ENCODE measurements at places on chromosomes 5 and 9. TPM values are rescaled to one million over a fixed set of nuclear protein-coding genes. Genes with fewer than 3 reads are reported as not detected.

Gene RECK
- total RNA-seq: 5.9 TPM

Gene GDNF
- 0.41 TPM for total RNA-seq

DNA sequence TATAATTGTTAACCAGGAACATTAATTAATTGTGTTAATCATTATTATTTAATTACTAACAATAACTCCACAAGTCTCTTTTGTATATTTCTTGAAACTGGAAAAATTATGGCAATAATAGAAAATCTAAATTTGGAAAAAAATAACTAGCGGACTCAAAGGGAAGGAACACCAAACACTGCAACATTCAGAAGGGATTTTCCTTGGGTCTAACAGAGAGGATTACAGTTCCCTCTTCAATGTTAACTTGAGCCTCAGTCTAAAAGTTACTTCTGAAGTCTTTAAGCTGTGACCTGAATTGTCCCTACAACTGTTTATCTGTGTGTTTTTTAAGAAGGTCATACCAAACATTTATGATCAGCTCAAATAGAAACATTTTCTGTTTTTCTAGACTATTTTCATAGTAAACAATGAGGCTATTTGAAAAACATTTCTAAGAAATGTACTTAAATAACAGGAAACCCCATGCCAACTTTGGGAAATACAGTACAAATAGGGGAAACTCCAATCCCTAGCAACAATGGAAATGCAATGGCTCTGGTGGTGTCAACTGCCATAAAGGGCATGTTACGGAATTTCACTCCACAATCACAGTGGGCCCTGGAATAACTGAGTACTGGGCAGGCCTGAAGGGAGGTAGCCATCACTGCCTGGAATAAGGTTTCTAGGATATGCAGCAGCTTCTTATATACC is 61.2 kb downstream of the MCTP1 start:
- no peak for ATAC-seq

DNA sequence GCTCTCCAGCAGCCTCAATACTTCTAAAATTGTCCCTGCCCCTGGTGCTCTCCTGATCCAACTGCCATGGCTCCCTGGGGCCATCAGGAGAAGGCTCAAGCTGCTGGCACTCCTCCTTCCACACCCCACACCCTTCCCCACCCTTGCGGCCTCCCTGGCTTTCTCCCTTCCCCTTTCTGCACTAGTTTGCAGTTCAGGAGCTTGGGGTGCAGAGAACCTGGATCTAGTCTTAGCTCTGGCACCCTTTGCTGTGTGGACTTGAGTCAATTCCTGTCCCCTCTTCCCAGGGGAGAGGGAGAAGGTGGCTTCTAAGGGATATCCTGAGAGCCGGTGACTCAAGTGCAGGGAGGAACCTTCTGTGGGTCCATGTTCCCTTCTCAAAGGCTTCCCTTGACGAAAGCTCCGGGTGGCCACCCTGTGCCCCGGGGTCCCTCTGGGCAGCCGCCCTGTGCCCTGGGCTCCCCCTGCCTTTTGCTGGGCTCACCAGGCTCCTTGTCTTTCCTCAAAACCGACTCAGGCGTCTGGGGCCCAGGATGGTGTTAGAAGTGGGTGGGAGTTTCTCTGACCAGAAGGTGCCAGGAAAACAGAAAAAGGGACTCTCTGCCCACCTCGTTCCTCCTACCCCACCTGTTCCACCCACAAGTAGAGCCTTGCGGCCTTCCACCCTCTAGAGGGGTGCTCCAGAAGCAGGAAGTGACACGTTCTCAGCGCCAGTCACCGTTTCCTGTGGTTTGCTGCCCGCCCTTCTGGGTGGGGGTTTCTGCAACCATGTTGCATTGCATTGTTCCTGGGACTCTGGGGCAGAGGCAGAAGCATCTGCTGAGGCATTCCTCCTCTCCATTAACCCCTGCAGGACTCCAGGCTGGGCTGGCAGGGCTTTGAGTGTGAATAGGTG is 15.0 kb downstream of the GLIPR2 start:
- no peak for ATAC-seq

DNA sequence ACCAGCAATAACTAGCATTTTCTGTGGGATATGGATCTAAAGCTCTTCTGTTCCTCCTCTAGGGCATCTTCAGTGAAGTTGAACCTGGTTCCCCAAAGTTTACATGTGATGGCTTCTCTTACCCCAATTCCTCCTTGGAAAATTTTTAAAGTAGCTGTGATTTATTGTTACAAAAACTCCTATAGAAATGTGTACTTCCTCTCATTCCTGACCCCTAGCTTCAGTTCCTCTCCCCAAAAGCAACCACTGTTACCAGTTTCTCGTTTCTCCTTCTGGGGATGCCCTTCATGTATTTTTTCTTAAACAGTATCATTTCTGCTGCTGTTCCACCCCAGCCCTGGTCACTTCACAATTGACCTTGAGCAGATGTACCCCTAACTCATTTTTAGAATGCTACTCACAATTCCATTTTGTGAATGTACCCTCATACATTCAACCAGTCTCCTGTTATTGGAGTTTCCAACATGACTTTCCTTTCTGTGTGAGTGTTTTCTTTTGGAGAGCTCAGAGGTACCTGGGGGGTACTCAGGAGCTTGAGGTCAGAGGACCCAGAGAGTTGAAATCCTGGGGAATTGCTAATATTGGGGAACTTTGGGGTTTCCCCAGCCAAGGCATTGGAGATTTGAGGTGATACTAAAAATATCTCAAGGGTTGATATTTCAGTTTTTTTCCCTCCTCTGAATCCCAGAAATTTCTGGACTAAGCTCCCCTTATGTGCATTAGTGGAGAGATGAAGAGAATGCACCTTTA is 18.6 kb upstream of the GLRX start:
- ATAC-seq: no peak

- no peak for ATAC-seq
Observed at GRCh38 chr9:135255841-135256580, 168.5 kb downstream of the OLFM1 start.

- ATAC-seq: no peak
Observed at GRCh38 chr9:91419222-91420191, 4.1 kb downstream of the NFIL3 start.

DNA sequence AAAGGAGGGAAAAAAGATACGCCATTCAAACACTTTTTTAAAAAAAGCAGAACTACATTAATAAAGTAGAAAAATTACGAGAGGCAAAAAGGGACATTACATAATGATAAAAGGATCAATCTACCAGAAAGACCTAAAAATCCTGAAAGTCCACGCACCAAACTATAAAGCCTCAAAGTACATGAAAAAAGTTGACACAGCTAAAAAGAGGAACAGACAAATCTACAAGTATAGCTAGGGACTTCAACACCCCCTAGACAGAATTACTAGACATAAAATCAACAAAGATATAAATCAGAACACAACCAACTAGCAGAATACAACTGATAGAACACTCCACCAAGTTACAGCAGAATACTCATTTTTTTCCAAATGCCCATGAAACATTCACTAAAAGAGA is 11.1 kb downstream of the CAMSAP1 start:
- no peak for ATAC-seq
